GM12865 (cell line): ENCODE measurements at places on chromosomes 16 and 17.
A peak's percentile ranks its signal among the peaks of the same experiment; 100 is the strongest.

- DNase-seq = peak; percentile 95
These were observed at the start of gene APOBR for GRCh38 chr16:28494121-28494851. Gene APOBR, plus strand, starts transcription at chr16:28494643. Its CDS starts 39 bp downstream, at chr16:28494682.

DNA sequence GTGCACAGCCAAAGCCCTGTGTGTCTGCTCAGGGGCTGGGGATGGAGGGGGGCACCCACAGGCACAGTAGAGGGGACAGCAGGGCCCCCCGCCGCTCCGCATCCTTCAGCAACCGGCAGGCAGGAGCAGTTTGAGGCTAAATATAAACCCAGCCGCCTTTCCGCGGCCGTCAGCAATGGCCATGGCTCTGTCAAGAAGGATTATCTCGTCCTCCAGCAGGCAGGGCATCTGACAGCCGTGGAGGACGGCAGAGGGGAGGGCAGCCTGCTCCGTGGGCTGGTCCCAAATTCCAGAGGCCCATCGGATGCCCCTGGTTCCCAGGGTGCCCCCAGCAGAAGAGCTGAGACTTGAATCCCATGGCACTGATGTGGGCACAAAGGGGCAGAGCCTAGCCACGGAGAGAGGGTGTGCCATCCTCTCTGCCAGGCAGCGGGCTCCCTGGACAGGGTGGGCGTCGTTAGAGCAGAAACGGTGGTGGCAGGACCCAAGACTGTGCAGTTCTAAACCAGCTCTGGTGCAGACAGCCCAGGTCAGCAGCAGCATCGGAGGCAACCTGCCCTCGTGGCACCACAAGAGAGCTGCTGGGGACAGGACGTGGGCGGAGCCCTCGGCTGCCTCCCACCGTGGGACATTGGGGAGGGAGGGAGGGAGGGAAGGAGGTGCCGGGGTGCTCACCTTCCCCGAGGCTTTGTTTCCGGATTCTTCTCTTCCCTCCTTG, 198.8 kb upstream of the CIBAR2 start:
- DNase-seq = no peak

- peak; percentile 84 for DNase-seq
These were observed 42.7 kb downstream of the GNA13 start for GRCh38 chr17:65013613-65014391.

- peak; percentile 56 for DNase-seq
These were observed 490 bp downstream of the GID4 start for GRCh38 chr17:18039535-18040260.

- no peak for DNase-seq
These were observed 14.9 kb upstream of the ARL6IP1 start for GRCh38 chr16:18816286-18816685.

GRCh38 chr17:45098869-45099616, 33.3 kb downstream of the PLCD3 start:
- peak; percentile 73 for DNase-seq

DNA sequence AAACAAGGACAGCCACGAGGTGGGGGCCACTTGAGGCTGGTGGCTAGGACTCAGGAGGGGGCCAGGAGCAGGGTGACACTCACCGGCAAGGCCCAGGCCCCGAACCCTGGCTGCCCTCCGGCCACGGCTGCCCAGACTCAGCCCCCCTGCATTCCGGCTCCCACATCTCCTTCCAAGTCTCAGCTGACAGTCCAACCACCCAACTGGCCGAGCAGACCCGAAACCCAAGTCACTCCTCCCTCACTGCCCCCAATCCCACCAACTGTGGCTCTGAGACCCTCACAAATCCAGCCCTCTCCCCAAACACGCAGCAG, 9.4 kb downstream of the HAGH start:
- DNase-seq = no peak

DNA sequence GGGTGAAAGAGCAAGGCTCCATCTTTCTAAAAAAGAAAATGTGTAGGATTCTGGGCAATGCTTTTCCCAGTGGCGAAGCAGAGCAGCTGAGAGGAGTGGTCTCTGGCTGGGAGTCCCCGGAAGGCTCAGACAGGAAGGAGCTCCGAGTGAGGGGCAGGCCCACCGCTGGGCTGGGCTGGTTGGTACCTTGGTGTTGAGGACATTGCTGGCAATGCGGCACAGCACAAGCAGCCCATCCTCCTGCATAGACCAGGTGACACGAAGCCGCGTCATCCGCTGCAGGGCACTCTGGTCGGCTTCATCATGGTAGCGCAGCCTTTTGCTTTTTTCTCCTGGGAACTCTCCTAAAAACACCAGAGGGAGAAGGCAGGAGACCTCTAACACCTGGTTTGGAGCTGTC, 63.9 kb downstream of the GTF3C1 start:
- no peak for DNase-seq

- no peak for DNase-seq
These were observed 38.2 kb upstream of the IL21R start for GRCh38 chr16:27363797-27364196.

GRCh38 chr17:45123930-45124796, 8.2 kb downstream of the PLCD3 start:
- peak; percentile 28 for DNase-seq

DNA sequence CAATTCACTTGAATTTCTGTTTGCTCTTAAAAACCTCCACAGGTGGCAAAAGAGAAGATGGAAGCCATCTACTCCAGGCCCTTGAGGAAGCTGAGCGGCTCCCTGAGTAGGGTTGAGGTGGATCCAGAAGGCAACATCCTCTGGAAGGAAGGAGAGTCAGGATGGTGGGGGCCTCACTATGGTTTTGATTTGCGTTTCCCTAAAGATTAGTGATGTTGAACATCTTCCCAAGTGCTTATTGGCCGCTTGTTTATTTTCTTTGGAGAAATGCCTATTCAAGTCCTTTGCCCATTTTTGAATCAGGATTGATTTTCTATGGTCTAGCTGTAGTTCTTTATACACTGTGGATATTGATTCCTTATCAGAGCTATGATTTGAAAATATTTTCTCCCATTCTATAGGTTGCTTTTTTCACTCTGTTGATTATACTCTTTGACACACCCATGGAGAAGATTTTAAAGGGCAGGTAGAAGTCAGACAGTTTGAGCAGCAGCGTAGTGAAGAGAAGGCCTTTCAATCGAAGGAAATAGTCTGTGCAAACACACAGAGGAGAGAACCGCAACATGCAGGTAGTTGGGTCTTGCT, 58.6 kb downstream of the WSB1 start:
- DNase-seq = no peak

- DNase-seq = no peak
These were observed 47.8 kb downstream of the BMERB1 start for GRCh38 chr16:15482068-15482747.

DNA sequence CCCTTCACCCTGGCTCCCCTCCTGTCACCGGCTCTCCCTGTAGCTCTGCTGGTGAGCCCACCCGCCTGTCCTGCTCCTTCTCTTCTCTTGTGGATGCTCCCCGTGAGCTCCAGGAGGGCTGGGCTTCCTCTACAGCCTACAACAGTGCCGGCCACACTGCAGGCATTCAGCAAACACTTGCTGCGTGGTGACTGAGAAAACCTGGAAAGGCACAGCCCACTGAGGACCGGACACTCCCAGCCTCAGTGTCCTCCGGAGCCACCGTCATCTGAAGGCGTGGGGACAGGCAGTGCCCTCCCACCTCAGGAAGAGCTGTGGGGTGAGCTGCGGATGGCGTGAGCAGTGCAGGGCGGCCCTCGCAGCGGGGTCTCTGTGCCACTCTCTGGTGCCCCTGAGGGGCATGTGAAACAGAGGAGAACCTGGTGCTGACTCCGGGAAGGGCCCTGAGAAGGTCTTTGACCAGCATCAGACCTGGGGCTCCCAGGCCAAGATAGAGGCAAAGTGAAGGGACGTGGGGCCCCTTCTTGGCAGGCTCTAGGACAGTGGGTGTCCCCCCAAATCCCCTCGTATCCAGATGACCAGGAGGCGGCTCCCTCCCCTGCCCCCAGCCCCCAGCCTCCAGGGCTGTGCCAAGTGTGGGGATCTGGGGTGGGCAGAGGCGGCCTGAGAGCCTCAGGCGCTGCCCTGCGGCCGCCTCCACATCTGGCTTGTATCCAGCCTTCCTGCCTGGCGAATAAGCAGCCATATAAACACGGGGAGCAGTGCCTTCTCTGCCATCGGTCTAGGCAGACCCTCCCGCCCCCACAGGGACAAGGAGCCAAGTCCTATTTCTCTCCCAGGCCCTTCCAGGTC, 44.0 kb upstream of the PABPN1L start:
- DNase-seq = no peak

GRCh38 chr16:66103211-66103610, 263.3 kb upstream of the CDH5 start:
- DNase-seq = no peak

DNA sequence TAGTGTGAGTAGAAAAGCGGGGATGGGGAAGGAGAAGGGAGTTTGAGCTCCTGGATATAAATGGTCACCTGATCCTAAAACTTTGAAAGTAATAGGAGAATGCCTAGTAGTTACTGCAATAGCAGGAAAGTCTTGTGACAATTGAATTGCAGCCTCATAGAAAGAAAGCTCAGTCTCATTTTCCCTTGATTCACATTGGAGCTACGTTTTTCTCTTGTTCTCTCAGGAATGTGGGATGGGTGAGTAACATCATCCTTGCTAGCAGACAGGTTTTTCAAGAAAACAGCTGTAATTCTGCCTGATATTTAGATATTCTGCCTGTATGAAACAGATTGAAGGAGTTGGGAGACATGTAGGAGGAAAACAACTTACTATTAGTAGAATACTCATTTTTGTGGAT, 25.3 kb downstream of the SF3B3 start:
- DNase-seq = no peak

- peak; percentile 9 for DNase-seq
These were observed 357.6 kb upstream of the C16orf82 start for GRCh38 chr16:26709175-26709574.

GRCh38 chr17:21425736-21426135, 49.6 kb downstream of the KCNJ12 start:
- no peak for DNase-seq

DNA sequence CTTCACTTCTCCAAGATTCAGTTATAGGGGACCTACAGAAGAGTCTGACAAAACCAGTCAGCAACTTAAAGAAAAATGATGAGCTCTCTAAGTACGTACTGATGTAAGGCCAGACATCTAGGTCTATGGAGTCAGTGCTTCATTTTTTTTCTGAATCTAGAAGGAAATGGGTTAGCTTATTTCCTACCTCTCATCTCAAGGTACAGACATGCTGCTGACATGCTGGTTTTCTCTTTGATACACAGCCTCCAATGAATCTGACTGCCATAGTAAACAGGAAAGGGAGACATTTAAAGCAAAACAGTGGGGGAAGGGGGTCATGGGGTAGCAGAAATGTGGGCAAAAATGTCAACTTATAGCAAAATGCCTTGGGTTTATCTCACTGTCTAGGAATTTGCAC, 16.4 kb downstream of the CDR2 start:
- peak; percentile 35 for DNase-seq
